ENCODE measurements at places on chromosomes 2 and 18.

- peak; percentile 58 for DNase-seq
Observed at GRCh38 chr18:48813833-48814489, 136.8 kb downstream of the SMAD7 start.

DNA sequence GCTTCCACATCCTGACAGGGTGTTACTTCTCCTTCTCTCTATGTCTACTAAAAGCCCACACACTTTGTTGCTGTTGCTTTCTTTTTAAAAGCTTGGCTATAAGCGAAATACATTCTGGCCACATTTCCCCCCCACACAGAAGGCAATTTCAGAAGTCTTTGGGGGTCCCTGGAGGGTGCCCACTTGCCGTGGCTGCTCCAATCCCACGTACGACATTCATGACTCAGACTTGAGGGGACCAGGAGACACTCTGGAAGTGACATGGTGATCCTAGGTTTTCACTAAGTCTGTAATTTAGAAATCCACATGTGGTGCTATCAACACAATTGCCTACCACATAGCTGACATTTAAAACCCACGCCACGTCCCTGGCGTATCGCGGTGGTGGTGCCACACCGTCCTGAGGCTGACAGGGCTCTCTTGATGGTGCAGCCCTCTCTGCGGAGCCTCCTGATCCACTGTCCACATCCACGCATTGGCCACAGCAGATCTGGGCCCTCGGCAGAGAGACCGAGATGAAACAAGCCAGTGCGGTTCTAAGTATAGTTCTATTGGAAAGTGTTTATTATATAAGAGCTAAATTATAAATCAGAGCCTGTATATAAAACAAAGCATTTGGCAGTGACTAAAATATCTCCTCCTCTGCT, 42.4 kb downstream of the CYP27C1 start:
- DNase-seq = peak; percentile 25

DNA sequence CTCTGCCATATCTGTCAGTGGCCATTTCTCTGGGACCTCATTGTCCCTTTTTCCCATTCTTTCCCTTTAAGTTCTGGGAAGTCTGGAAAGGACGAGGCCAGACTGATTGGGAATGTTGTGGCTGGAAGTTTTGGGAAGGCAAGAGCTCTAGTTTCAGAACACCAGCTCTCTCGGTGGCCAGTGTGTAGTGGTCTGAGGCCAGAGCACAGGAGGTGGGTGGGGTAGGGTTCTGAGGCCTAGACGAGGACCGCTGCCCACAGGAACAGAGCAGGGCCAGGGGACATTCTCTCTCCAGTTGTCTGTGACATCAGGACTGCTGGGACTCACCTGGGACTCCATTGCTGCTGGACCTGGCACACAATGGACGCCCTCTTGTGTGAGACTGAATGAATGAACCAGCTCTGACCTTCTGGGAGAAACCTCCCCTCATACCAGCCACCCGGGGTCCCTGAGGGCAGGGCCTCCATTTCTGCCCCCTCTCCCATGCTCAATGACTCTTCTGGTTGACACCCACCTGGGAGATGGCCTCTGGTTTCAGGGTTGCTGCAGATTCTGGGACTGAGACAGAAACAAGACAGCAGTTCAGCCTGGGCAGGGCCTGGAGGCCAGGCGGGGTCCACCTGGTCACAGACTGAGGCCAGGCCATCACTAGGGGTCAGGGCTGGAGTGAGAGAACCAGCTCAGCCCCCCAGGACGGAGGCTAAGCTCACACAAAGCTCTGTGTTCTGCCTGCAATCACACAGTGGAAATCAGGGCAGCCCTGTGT, 8.4 kb upstream of the NPPC start:
- DNase-seq = no peak

DNA sequence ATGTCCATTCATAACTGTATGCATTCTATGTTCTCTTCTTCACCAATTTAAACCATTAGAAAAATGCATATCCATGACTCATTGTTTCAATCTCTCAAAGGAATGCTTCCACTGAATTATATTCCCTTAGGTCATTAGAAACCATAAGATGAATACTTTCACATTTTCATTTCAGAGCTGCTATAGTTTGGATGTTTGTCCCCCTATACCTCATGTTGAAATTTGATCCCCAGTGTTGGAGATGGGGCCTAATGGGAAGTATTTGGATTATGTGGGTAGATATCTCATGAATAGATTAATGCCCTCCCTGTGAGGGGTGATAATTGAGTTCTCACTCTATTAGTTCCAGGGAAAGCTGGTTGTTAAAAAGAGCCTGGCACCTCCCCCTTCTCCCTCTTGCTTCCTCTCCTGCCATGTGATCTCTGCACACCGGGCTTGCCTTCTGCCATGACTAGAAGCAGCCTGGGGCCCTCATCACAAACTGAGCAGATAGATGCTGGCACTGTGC, 35.7 kb downstream of the THUMPD2 start:
- no peak for DNase-seq

DNA sequence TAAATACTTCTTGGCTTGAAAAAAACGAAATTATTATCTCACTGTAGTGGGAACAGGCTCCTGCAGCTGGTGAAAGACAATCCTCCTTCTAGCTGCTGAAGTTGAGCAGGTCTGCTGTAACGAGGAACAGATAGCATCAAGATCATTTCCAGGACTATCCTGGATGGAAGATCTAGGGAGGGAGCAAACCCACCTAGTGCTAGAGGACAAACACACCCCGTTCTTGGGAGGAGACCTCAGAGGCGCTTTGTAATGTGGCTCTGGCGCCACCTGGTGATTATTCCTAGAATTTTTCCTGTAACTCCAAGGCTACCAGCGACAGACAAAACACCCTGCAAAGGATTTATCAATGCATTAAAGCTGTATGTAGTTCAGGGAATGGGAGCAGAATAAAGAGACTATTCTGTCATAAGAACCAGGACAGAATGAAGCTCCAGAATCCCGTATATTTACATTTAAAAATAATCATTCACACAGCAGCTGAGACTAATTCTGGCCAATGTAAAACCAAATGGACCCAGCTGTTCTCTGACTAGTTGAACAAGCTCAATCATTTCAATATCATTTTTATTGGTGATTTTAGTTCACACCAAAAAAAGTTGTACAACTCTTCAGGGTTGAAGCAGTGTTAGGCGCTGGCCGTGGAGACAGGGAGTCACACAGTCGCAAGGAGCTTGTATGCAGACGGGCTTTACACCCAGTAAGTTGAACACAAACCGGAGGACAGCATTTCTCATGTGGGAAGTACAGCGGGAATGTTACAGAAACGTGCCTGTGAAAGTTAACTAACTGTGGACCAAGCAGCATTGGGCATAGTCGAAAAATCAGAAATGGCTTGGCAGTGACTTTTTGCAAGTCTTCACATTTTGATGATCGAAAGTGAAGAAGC, 290.3 kb downstream of the TRIB2 start:
- peak; percentile 74 for DNase-seq

DNA sequence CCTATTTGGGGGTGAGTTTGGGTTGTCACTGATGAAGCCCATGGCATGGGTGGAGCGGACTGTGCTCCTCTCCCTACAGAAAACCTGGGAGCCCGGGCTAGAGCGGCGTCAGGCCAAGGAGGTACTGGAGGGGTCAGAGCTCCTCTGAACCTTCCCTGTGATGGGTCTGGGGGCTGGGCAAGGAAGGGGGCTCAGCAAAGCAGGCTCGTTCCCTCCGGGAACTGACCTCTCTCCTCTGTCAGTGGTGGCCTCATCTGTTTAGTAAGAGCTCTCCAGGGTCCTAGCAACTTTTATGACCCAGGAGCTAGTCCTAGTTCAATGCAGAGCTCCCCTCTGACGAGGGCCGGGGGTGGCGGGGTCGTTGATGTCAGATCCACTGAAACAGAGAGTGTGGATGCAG, 62.4 kb upstream of the OTOF start:
- DNase-seq = no peak

- DNase-seq = no peak
Observed at GRCh38 chr2:234240917-234241316, 190.4 kb downstream of the SPP2 start.

DNA sequence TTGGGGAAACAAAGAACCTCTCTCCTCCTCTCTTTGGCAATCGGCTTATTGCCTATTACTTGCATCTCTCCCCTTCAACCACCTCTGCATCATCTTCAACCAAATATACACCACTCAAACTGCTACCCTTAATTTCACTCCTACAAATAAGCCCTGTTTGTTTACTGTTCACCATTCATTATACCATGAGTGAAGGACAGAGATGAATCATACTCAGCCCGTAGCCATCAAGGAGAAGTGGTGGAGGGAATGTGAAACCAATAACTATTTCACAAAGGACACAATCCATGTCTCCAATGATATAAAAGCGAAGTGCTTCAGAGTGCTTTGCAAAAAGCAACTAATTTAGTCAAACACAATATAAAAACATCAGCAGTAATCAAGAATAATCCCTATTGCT, 76.8 kb downstream of the CACNB4 start:
- no peak for DNase-seq

GRCh38 chr2:161975062-161975812, 98.8 kb downstream of the DPP4 start:
- peak; percentile 72 for DNase-seq

GRCh38 chr2:239097428-239097696, 249.5 kb downstream of the TWIST2 start:
- DNase-seq = no peak

GRCh38 chr2:131519466-131519865, 8.2 kb upstream of the CCDC74A start:
- DNase-seq = no peak

GRCh38 chr2:104781151-104781550, 72.8 kb upstream of the POU3F3 start:
- peak; percentile 84 for DNase-seq

DNA sequence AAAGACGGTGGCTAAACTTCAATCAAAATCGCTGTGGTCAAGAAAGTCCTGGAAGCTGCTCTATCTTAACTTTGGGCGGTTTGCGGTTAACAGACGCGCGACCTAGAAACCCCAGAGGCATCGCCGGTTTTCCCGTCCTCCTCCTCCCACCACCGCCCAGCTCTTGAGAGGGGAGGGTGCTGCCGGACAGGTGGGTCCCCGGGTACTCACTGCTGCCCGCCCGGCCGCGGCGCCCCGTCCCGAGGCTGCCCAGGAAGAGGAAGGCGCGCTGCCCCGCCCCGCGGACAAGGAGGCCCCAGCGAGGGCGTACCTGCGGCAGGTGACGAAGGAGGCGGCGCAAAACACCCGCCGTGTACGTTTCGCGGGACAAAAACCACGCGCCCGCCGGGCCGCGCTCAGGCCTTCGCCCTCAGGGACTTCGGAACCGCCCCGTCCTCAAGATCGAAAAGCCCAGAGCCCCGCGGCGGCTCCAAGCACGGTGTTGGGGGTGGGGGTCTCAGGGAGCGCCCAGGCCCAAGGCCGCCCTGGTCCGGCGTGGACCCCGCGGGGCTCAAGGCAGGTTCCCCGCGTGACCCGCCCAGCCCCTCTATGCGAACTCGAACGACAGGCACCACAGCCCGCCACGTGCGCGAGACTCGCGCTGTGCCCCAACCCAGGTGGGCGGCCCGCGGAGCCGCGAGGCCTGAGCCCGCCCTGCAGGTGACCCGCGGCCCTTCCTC, at the start of gene SH3YL1:
Gene SH3YL1, minus strand, starts transcription at position 259 of the 719 bp plus-strand sequence. Its CDS starts 48 bp downstream, at position 211.
- DNase-seq = no peak

- DNase-seq = peak; percentile 42
Observed at GRCh38 chr18:62937065-62937464, 221.7 kb downstream of the PHLPP1 start.

DNA sequence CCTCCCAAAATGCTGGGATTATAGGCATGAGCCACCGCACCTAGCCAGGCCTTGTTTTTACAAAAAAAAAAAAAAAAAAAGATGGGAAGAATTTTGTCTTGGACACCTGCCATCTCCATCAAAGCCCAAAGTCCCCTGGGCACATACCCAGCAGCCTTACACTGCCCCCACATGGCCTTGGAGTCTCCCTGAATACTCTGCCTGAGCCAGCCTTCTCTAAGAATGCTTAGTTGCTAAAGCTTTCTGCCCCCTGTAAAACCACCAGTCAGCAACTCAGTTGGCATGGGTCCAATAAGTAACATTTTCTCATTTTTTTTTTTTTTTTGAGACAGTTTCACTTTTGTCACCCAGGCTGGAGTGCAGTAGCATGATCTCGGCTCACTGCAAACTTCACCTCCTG, 40.6 kb downstream of the SPC25 start:
- no peak for DNase-seq

DNA sequence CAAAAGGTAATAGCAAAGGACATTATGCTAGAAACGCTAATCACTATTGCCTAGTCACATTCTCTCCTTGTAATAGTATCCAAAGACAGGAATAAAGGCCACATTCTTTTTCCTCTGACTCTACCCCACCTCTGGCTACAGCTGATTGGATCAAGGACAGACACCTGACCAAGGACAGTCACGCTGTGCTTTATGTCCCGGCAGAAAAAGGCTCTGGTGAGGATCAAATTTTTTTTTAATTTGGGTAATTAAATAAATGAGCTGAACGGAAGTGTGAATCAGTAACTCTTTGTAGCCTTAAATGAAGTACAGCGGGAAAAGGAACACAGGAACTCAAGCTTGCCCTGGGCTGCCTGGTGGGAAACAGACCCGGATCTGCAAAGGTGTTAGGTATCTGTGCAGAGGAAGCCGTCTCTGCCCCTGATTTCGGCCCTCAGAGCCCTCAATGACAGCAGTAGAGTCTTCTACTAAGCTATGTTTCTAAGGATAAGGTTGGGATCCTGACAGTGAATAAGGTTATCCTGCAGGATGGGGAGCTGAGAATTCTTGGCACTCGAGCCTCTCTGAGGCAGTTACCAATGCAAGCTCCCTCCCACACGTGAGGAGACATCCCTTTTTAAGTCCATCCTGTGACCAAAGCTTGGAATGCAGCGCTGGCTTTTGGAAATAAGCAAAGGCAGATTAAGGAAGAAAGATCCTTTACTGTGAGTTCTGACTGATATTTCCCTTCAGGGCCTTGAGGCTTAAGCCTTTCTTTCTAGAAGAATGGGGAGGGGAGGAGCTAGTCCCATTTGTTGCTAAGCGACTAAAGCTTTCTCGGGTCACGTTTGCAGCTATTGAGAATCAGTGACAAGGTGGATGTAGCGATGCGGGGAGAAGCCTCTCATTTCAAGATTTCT, 37.8 kb upstream of the IKZF2 start:
- no peak for DNase-seq

DNA sequence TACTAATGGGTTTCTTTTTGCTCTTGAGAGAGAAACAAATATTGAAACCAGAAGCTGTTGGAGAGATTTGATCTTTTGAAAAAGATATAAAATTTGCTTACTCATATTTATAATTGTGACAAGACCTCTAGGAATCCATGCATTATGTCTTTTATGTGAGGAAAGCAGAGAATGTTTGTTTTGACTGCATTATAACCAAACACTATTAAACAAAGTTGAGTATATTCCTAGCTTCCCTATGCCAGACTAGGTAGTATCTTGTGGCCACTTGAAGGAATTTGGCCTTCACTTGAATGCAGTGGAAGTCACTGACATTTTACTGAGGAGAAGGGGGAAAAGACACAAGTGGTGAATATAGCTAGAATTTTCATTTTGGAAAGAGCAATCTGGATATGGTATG, 521.8 kb upstream of the ZEB2 start:
- no peak for DNase-seq

DNA sequence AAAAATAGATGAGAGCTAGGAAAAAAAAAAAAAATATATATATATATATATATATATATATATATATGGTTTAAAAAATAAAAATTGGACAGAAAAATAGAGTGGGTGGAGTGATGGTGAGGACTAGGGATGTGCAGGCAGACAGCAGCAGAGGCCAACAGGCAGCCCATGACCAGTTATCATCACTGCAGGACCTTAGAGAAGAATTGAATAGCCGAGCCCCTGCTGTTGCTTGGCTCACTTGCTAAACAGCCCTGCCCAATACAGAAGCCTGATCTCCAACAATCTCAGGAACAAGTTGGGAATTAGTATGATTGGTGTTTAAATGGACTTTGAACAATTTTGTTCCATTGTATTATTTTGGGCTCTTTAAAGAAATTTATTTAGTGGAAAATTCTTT, 967.5 kb upstream of the PIK3C3 start:
- no peak for DNase-seq

- DNase-seq = no peak
Observed at GRCh38 chr2:196546151-196546919, 93.2 kb upstream of the CCDC150 start.

All from suppressor macrophage (primary cell).